ENCODE measurements at places on chromosomes 6 and 20.

GRCh38 chr6:159042003-159042825 is 2.6 kb downstream of the TAGAP start:
- DNase-seq = peak; percentile 55

DNA sequence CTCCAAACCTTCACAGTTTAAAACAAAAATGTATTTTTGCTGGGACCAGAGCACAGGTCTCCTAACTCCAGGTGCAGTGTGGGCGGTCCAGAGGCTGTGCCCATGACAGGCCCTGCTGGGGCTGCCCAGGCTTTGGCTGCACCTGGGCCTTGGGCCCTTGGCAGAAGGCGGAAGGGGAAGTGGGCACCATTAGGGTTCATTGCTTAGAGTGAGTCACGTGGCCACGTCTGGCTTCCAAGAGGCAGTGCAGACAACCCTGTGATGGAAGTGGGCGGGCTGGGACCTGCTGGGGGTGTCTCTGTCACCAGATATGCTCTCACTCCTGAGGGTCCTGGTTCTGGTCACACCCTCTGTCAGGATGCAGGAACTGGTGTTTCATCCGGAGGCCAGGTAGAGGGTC is 302.2 kb downstream of the QKI start:
- DNase-seq = no peak

DNA sequence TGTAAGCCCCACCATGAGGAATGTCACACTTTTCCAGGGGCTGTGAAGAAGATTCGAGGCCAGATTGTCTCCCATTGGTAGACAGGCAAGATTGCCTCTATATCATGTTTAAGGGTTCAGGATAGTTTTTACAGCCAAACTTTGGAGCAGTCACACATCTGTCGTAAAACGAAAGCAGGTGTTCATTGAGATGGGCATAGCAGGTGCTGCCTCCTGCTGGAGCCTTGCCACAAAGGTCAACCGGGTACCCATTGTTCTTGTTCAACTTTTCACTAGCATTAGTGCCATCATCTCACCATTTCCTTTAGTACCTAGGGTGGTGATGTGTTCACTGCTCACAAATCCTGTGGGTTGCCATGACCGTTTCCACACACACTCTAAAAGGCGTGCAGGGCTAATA is 198.3 kb downstream of the HTR1B start:
- no peak for DNase-seq

GRCh38 chr6:90715093-90715655 is 128.3 kb upstream of the MAP3K7 start:
- no peak for DNase-seq

GRCh38 chr6:79842376-79843040 is 104.8 kb downstream of the ELOVL4 start:
- no peak for DNase-seq

GRCh38 chr6:167787896-167788562 is 38.7 kb upstream of the AFDN start:
- no peak for DNase-seq

- no peak for DNase-seq
Measured at GRCh38 chr6:14464055-14464454, 346.5 kb downstream of the CD83 start.

GRCh38 chr6:63272397-63272796 is 47.4 kb downstream of the LGSN start:
- DNase-seq = no peak

DNA sequence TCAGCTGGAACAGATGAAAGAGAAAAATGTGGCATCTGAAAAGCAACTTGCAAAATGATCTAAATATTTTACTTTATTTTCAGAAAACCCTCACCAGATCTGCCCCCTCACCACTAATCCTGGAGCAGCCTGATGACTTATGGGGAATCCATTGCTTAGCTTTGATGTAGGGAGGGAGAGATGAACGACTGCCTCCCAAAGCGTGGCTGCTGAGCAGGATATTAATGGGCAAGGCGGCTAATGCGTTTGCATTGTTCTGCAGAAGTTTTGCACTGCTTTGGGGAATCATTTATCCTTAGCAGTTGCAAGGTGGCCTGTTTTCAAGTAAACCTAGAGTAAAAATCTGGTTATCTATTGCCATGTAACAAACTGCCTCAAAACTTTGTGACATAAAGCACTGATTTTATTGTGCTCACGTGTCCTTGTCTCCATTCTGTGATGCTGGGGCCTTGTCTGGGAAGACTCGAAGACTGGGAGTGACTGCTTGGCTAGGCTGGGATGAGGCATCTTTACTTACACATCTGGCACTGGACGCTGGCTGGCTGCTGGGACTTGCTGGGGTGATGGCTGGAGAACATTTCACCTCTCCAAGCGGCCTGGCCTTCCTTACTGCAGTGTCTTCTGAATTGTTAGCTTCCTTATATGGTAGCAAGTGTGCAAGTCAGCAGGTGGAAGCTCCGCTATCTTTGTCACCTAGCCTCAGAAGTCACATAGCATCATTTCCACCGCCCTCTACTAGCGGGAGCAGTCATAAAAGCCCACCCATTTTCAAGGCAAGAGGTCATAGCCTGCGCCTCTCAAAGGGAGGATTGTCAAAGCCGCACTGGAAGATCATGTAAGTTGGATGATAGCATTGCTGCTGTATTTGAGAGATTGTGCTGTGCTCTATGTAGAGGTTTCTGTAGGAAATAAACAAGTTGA is 313.2 kb downstream of the NRN1 start:
- DNase-seq = no peak

DNA sequence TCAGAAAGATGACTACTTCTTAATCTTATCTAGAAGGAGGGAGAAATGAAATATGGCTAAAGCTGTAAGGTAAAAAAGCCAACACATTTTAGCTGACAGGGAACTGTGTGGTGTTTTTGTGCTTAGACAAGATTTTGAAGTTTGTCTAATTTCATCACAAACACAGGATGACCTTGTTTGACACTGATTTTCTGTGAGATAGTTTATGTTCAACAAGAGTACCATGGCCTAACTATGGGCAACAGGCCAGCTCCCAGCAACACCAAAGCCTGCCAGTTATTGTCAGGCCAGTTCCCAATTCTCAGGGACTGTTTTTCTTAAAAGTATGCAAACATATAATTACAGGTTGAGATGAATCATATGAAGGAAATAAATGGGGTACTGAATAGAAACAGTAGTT is 5.5 kb upstream of the ABCF1 start:
- DNase-seq = no peak

- DNase-seq = no peak
Measured at GRCh38 chr6:161351858-161352257, 78.0 kb upstream of the AGPAT4 start.

DNA sequence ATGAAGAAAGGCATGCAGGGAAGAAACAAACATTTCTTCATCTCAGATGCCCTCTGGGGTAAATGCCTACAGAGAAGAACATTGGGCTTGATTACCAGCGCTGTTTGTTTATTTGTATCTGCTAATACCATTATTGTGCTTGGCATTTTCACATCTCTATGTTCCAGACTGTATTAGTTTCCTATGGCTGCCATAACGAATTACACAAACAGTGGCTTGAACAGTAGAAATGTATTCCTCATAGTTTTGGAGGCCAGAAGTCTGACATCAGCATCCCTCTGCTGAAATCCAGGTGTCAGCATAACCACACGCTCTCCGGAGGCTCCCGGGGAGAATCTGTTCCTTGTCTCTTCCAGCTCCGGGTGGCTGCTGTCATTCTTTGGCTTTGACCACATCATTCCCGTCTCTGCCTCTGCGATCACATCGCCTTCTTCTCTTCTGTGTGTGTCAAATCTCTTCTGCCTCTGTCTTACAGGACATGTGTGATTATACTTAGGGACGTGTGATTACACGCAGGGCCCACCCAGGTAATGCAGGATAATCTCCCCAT is 241.6 kb upstream of the SUPT3H start:
- no peak for DNase-seq

GRCh38 chr20:50969435-50969834 is 10.8 kb downstream of the MOCS3 start:
- no peak for DNase-seq

DNA sequence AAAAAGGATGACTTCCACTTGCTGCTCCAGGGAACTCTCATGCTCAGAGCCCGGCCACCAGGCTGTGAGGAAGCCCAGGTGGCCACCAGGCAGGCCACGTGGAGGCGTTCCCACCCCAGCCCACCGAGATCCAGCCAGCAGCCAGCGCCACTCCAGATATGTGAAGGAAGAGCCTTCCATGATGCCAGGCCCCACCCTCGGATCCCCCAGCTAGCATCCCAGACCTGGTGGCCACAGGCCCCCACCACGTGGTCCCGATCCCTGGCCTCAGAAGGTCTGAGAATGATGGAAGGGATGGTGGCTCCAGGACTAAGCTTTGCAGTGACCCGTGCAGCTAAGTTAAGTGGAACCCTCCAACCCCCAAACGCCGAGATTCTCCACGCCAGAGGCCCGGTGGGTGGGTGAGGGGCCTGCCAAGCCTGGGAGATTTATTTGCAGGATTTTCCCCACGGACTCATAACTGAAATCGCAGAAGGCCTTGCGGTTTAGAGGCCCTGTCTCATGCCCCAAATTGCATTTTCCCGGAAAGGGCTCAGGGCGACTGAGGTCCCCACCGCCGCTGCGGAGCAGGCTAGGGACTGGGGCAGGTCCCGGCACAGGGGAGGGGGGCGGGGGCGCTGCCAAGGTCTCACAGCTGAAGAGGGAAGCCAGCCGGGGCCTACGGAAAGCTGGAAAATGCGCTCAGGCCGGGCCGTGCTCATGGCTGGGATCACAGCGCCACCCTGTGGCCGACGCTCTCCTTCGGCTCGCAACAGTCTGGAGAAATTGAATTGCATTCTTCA is 31.1 kb upstream of the CST7 start:
- peak; percentile 41 for DNase-seq

DNA sequence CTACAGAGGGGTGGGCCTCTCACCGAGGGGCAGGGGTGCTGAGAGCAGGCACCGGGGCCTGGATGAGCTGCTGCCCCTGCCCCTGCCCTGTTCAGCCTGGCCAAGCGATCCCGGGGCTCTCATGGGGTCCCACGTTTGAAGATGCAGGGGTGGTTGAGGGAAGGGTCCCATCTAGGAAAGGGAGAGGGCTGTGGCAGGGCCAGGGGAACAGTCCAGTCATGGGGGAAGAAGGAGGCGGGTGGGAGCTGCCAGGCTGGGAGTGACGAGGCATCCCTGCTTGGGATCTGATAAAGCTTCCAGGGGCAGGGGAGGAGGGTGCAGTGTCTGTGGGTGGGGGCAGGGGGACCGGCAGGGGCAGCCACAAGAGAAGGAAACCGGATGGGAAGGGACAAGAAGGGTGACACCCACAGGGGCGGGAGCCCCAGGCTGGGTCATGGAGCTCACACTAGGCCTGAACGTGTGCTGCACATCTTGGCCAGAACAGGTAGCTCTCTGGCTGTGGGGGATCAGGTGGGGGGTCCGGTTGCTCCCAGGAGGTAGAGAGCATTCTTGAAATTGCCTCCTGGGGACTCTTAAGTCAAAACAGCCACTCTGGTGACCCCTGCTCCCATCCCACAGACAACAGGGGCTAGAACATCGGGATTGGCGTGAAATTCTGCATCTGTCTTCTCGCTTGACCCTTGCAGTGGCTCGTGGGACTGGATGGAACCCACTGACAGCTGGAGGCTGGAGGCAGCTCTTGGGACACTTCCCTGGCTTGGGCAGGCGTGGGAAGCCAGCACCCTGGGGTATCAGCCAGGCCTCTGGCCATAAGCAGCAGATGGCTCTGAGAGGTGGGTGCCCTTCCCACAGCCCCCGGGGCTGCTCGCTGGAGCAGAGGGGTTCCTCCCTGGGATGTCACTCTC is 58.0 kb upstream of the GATA5 start:
- no peak for DNase-seq

- no peak for DNase-seq
Measured at GRCh38 chr6:20467437-20467836, 65.8 kb downstream of the E2F3 start.

DNA sequence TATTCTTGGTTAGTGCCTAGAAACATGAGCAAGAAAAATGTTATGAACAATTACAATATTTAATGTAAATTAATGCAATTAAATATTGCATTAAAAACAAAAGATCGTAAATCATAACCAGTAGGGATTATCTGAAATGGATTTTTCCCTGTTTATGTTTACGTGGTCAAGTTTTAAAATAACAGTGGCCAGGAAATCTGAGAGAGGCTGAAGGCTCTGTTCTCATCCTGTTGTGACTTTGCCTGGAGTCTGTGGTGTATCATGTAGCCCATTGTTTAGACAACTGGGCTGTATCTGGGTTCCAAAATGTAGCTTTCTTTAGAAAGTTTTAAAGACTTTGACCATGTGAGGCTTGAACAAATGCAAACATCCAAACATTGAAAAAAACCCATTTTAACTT is 2.4 kb downstream of the MYO6 start:
- no peak for DNase-seq

DNA sequence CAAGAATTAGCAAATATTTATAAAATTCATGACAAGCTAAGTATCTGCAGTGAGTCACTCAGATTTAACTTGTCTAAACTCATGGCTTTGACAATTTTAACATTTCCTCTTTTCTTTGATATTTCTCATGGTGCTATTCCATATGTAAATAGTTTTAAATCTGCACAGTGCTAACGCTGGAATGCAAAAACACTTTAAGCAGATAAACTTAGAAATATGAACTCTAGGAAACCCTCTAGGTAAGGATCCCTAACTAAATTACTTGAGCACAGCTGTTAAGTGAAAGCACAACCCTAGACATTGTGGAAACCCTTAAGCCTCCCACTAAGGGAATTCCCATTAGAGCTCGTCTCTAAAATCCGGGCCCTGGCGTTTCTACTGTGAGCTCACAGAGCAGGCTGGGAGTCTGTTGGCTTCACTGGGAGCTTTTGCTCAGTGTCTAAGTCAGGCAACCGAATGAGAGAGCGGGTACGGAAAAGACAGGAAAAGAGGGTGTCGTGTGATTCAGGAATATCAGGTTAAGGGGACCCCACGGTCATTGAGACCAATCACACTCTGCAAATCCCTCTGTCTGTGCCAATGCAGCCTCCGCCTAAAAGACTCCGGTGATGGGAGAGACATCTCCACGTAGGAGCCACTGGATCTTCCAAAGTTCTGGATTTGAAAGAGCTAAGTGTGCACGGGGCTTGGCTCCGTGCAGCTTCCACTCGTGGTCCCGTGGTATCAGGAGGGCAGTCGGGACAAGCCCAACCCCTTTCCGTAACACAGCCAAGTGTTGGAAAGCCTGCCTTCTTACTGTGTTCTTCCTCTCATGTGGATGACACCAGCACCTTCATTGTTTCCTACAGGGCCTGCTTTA is 112.3 kb upstream of the RPS6KA2 start:
- no peak for DNase-seq

- DNase-seq = no peak
Measured at GRCh38 chr6:46796848-46797580, 3.8 kb downstream of the MEP1A start.

DNA sequence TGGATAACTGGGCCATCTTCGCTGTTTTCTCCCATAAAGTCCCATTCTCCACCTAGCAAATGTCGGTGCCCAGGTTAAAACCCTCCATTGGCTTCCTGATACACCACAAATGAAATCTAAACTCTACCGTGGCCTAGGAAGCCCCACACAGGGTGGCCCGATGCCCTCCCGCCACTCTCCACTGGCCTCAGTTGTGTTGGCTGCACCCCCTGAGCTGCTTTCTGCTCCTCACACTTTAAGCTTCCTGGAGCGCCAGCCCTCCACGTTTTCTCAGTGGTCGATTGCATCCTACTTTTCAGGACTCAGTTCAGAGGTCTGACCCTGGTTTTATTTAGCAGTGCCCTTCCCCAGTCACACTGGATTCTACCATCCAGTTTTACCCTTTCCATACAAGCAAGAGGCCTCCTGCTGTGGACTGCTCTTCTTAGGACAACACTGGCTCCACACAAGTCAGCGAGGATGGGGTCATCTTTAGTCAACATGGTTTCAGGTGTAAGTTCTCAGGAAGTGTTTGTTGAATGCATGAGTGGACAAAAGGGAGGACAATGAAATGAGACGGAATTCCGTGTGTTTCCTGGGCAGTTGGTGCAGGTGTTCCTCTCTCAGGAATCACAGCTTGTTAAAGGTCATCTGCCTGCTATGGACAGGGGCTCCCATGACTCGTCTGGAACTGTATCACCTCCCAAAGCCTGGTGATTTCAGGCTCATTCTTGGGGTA is 124.1 kb downstream of the SULF2 start:
- DNase-seq = no peak
